ENCODE measurements at places on chromosomes 11 and 22.

GRCh38 chr22:20062766-20063083 lies 17.3 kb upstream of the DGCR8 start:
- no peak for DNase-seq

DNA sequence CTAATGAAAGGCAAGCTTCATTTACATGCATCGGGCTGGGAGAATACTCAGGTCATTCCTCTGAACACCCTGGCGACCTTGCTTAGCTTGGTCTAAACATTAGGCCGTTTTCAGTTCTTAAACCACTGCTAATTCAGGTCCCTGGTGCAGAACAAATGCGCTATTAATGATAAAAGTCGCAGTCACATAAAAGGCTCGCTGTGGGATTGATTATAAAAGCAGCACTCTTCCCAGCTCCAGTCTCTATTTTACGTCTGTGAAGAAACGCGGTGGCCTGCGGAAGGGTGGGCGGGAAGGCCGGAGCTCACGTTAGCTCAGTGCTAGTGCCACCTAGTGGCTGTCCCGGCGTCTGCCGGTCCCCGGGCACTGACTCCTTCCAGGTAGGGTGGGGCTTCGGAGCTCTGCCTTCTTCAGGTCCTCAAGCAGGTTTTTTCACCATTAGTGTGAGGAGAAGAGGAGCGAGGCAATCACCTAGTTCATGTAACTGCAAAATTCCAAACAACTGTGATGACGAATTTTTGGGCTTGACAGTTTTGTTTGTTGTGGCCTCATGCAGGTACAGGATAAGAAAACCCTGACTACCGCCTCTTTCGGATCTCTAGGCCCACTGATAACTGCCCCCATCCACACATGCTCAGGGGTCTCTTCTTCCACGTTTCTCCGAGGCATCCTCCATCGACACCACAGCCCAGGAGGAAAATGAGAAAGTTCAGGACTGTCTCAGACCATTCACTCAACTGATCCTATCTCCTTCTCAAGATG lies 66.5 kb upstream of the CLMP start:
- DNase-seq = peak; percentile 91

DNA sequence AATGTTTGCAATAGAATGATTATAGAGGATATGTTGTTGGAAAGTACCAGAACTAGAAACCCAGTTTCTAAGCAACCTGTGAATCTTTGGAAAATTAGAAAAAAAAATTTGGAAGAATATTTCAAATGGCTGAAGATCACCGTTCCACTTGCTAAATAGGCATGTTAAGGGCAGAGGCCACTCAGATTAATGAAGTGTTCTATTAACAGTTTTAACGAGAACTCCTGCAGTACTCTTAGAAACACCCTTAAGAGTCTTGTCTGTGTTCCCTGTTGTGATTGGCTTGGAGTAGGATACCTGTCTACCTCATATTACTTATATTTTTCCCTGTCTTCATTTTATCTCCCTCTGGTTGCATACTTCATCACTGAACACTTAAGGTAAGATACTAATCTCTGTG lies 4.6 kb downstream of the C11orf54 start:
- no peak for DNase-seq

DNA sequence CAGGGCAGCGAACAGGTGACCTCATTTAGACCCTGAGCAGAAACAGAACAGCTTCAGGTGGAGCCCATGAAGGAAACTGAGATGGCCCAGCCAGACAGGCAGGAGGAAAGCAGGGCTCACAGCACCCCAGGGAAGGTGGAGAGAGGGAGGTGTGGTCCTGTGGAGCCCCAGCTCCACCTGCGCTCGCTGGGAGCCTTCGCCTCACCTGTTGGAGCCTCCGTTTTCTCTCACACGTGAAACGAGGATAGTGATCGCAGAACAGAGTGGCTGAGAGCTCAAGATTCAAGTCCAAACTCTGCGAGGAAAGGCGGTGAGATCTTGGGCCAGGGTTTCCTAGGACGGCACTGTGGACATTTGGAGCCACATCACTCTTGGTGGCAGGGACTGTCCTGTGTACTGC lies 8.6 kb upstream of the CERK start:
- DNase-seq = no peak

DNA sequence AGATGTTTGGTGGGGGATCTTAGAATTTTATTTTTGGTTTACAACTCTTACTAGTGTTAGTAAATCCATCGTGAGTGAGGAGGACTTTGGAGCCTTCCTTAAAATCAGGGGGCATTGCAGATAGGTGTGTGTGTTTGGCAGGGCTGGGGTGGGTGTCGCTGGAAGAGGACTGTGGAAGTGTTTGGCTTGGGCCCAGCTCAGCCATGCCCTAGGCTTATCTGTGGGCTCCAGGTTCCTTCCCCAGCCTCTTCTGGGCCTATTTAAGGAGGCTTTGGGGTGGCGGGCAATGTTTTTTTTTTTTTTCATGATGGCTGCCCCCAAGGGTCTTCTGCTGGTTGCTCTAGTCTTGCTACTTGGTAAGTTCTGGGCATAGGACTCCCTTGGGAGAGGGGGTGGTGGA lies 22.1 kb downstream of the MTFP1 start:
- no peak for DNase-seq

DNA sequence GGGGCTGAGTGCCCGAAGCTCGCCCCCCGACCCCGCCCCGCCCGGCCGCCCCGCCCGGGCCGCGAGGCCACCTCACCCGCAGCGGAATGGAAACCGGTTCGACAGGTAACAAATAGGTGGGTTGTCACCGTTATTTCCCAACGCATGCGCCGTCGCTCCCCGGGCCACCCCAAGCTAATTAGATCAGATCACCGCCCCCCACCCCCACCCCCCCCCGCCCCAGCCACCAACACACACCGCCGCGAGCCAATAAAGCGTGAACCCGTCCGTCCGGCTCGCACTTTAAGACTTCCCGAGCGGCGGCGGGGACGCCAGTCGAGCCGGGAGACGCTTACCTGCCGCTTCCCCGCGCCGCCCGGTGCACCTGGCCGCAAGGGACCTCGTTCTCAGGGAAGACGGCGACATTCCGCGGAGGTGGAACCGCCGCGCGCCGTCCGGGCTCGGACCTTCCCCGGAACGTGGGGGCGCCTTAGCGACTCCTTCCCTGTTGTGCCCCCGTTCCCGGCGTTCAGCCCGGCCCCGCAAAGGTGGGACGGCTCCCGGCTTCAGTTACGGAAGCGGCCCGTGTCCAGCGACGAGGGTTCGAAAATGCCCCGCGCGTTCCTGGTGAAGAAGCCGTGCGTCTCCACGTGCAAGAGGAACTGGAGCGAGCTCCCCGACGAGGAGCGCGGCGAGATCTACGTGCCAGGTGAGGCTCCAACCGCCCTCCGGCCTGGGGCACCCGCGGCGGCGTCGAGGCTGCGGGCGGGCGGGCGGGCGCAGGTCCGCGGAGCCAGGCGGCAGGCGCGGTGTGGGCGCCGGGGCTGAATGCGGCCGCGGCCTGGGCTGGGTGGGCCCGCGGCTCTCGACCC lies at the start of gene OVOL1:
Gene OVOL1, plus strand, starts transcription at position 278 of the 851 bp plus-strand sequence. Its CDS starts 311 bp downstream, at position 589.
- DNase-seq = no peak

GRCh38 chr11:60925868-60926267 lies 1.6 kb downstream of the TMEM132A start:
- no peak for DNase-seq

GRCh38 chr11:2808850-2809846 lies 76.4 kb downstream of the CDKN1C start:
- peak; percentile 62 for DNase-seq

- DNase-seq = no peak
Observed at GRCh38 chr22:44962741-44963454, 46.9 kb downstream of the PHF21B start.

GRCh38 chr11:76721755-76722677 lies 51.5 kb upstream of the LRRC32 start:
- peak; percentile 90 for DNase-seq

DNA sequence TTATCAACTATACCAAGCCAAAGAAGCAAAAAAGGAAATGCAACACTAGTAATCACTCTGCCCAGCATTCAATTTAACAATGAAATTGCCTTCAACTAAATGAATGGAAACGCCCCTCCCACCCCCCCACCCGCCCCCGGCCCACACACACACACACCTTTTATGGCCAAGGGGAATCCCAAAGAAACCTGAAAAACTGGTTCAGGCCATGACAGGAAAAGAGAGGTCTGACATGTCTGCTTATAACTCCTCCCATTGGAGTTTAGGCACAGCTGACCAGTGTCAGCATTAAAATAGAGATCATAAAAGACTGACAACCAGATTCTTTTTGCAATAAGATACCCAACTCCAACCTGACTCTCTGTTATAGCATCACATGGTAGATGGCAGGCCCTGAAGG lies 42.6 kb downstream of the ACER3 start:
- DNase-seq = no peak

- no peak for DNase-seq
Observed at GRCh38 chr11:44602891-44603310, 37.4 kb downstream of the CD82 start.

- DNase-seq = no peak
Observed at GRCh38 chr11:85699957-85700741, 14.2 kb upstream of the CCDC89 start.

GRCh38 chr11:69529001-69529400 lies 47.5 kb downstream of the LINC01488 start:
- DNase-seq = peak; percentile 56

Data from sigmoid colon (tissue), 7 donors.